ENCODE measurements at places on chromosomes 2 and 18. TPM values are rescaled to one million over a fixed set of nuclear protein-coding genes. Genes with fewer than 3 reads are reported as not detected.
A peak's percentile ranks its signal among the peaks of the same experiment; 100 is the strongest.

GRCh38 chr2:191748528-191749180, 70.7 kb downstream of the NABP1 start:
- DNase-seq, result no peak

CENPA gene
- not detected for total RNA-seq

GRCh38 chr2:15842758-15843666, 97.3 kb upstream of the MYCN start:
- peak; percentile 79 for DNase-seq

GRCh38 chr2:235911125-235911524, 257.1 kb downstream of the GBX2 start:
- DNase-seq, result no peak

DNA sequence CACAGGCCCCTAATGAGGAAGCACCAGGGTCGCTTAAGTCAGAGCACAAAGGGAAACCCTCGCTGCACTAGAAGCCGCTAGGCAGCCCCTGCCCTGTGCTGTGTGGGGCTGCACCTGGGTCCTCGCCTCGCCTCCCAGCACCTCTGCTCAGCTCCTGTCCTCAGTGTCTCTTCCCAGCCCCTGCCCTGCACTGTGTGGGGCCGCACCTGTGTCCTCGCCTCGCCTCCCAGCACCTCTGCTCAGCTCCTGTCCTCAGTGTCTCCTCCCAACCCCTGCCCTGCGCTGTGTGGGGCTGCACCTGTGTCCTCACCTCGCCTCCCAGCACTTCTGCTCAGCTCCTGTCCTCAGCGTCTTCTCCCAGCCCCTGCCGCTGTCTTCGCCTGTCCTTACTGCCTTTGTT, 342.8 kb downstream of the EIPR1 start:
- DNase-seq, result no peak
